Stimulated activated CD8-positive, alpha-beta memory T cell treated with anti-CD3 and anti-CD28 coated beads, Interleukin-2, amount 100 ng/mL, for 1 hour (primary cell): ENCODE measurements at places on chromosomes 6 and 20.

- no peak for DNase-seq
These were observed 112.7 kb downstream of the PSMB1 start for GRCh38 chr6:170440437-170440836.

- DNase-seq = no peak
These were observed 167.8 kb downstream of the JARID2 start for GRCh38 chr6:15413466-15414234.

GRCh38 chr20:1446536-1446935 is 20.1 kb downstream of the NSFL1C start:
- DNase-seq = no peak

- DNase-seq = no peak
These were observed 31.3 kb downstream of the OR2A4 start for GRCh38 chr6:131669891-131670290.

GRCh38 chr20:8504030-8504429 is 372.0 kb downstream of the PLCB1 start:
- DNase-seq = no peak

DNA sequence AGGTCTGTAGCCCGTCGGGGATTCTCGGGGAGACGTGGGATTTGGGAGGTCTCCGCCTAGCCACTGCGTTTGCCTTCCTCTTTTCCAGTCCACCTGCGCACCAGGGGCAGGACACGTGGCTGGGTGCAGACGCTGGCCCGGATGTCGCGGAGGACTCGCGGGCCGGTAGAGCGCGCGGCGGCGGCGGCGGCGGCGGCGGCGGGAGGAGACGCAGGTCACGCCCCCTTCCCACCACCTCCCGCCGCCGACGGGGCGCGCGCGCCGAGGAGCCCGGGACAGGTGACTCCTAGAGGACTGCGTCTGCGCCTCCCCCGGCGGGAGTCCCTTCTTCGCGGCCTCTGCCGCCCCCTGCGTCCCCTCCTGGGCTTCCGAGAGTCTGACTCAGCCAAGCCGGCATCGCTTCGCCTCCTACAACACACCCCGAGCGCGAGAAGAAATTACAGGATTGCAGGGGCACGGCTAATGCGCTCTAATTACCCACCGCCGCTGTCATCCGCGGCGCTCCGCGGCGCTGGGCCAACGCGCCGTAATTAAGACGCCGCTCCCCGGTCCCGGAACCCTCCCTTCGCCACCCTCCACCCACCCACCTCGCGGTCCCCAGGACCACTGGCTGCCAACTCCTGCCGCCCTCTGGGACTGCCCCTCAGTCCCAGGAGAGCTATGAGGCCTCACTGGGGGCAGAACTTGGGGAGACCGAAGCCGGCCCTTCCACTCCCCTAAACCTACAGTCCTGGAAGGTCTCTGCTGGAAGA is 124.5 kb downstream of the MRPL14 start:
- peak; percentile 22 for DNase-seq

GRCh38 chr6:84462698-84463097 is 235.3 kb upstream of the CEP162 start:
- DNase-seq = no peak
